NCI-H510A treated with DMSO at 0.1 percent for 48 hours (cell line): ENCODE measurements at places on chromosomes 3 and 15.

GRCh38 chr3:124107104-124107890 lies 115.4 kb upstream of the ROPN1 start:
- DNase-seq: no peak

GRCh38 chr3:23547905-23548650 lies 257.7 kb upstream of the UBE2E1 start:
- no peak for DNase-seq

DNA sequence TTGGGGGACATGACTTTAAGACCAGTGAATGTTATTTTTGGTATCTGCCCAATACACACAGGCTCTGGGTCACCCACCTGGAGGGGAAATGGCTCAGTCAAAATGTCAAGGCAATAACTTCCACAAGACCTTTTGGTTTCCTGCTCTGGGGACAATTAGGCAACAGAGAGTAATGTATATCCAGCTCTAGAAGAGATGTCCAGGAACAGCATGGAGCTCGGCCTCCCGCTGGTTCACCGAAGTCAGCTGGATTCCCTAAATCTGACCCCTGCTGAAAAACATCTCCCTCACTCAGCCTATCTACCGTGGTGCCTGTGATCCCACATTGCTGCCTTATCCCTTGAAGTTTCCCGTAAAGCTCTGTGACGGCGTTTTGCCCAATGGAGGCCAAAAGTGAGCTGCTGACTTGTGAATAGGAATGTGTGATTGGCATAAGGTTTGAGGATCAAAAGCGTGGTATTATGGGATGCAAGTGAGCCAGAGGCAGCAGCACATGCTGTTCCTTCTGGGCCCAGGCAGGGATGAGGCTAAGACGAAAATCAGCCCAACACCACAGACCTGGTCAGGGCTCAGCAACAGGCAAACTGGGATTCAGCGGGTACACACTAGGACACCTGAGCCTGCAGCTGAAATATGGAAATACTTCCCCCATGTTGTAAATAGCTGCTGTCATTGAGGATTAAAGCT lies 47.2 kb upstream of the SLC6A11 start:
- no peak for DNase-seq

DNA sequence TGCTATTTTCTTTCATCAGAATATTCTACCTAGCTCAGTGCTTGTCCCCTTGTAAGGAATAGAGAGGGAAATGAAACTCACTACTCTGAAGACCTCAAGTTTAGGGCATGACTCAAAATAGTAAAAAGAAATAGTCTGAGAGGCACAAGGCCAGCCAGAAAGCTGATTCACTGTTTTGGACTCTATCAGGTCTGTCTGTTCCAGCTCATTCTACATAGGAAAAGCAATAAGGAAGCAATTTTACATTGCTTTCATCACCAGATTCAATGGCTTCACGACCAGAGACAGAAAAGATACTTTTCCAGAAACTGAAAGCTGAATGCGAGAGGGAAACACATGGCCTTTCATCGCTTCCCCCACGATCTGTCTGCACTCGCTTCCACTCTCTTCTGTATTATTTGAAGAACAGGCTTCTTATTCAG lies 276.0 kb downstream of the GBE1 start:
- DNase-seq: no peak

GRCh38 chr3:133367403-133367802 lies 32.5 kb upstream of the BFSP2 start:
- DNase-seq: no peak

- DNase-seq: no peak
Observed at GRCh38 chr3:56987238-56987895, 73.1 kb upstream of the SPATA12 start.

DNA sequence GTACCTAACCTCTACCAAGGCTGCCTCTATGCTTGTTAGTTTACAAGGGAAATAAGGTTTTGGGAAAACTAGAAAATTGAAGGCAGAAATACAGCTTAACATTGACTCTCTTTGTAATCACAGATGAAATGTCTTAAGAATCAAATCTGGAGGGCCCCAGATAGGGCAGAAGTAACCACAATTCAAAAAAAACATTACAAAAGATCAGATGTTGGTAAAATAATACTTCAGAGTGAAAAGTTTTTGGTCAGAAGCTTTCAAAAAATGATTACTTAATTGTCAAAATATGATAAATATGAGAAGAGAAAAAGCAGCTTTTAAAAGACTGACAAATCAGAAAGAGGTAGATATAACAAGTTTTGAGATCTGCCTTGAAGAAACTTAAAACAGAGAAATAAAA lies 425.1 kb upstream of the NECTIN3 start:
- DNase-seq: no peak

- DNase-seq: no peak
Observed at GRCh38 chr3:11898611-11899325, 52.1 kb upstream of the TAMM41 start.

- DNase-seq: no peak
Observed at GRCh38 chr3:189841473-189842205, 210.4 kb downstream of the TP63 start.

DNA sequence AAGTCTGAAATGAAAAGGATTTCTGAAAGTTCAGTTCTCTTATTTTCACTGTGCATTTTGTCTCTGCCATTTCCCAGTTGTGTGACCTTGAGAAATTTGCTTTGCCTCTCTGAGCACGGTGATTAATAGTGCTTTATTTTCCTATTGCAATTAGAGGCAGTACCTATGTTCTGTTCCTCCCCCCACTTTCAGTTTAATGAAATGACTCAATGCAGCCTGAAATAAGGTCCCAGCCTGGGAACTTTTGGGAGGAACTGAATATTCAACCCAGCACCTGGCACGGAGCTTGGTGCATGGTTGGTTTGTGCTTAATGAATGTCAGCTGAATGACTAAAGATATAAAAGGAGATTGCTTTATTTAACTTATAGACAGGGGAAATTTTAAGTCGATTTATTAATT lies 352.6 kb downstream of the PDCD6IP start:
- no peak for DNase-seq

GRCh38 chr15:81197255-81197630 lies 564 bp downstream of the IL16 start:
- DNase-seq: no peak

DNA sequence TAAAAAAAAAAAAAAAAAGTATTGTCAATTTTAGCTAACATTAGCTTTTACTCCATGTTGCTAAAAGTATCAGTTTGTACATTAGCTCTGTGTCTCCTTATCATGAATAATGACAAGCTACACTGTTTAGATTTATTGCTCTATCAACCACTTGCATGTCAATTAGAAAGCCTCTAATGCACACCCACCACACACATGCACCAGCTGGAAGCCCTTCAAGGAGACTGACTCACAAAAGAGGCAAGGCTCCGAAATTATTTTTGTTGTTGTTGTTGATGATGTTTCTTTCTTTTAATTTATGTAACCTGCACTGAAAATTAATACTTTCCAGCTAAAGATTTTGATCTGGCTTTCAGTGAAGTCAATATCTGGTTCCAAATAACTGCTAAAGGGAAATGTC lies 71.5 kb downstream of the ETFA start:
- DNase-seq: no peak

- DNase-seq: no peak
Observed at GRCh38 chr3:187982142-187982541, 171.8 kb upstream of the LPP start.

- DNase-seq: no peak
Observed at GRCh38 chr15:51283026-51283425, 55.4 kb downstream of the CYP19A1 start.

- no peak for DNase-seq
Observed at GRCh38 chr15:36898536-36899126, 201.7 kb downstream of the MEIS2 start.

DNA sequence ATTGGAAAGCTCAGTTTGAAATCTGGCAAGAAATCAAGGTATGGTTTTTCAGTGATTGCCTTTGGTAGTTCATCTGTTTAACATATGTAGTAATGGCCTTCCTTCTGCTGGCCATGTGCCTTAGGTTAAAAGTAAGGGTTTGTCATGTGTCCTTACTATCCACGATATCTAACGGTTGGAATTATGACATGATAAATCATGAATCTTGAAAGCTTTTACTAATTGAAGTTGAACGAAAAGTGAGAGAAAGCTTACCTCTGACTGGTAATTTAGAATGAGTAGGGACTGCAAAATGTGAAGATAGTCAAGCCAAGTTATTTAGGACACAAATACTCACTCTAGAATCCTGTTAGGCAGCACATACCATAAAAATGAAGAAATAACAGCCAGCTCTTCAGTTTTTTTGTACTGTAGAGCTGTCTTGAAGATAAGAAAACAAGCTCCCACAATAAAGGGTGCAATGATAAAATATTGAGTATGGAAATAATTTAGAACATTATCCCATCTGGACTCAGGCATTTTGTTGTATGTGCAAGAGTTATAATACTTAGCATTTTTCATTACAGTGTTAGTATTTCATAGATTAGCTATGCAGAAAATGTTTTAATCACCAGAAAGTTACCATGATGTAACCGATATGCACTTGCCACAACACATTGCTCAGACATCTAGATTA lies 303.4 kb downstream of the ZNF385D start:
- DNase-seq: no peak

- no peak for DNase-seq
Observed at GRCh38 chr3:18236726-18237125, 188.4 kb downstream of the SATB1 start.

DNA sequence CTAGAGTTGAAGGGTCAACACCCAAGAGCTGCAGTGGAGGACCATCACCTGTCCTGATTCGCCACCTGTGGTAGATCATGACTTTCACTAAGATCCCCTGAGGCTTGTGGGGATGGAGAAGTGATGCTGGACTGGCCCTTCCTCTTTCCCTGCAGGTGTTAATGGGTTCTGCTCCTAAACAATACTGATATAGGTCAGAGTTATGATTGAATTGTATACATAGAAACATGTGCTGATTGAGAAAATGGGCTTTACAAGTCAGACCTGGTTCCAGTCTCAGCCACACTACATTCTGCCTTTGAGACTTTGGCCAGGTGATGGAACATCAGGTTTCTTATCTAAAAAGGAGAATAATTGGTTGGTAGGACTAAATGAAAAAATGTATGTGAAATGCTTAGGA lies 418.9 kb upstream of the TPRG1 start:
- no peak for DNase-seq

DNA sequence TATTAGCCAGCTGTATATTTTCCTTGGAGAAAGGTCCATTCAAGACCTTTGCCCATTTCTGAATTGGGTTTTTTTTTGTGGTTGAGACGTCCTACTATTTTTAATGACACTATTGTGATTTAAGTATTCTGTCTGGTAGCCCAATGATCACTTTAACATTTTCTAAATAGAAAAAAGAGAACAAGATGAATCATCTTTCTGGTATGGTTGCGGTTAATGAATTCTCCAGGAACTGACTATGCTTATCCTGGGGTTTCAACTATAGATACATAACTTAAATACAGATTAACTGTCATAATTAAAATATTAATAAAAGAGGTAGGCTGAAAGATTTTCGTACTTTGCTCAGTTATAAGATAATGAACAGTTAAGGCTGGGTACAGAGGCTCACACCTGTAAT lies 51.9 kb downstream of the PBRM1 start:
- DNase-seq: no peak

DNA sequence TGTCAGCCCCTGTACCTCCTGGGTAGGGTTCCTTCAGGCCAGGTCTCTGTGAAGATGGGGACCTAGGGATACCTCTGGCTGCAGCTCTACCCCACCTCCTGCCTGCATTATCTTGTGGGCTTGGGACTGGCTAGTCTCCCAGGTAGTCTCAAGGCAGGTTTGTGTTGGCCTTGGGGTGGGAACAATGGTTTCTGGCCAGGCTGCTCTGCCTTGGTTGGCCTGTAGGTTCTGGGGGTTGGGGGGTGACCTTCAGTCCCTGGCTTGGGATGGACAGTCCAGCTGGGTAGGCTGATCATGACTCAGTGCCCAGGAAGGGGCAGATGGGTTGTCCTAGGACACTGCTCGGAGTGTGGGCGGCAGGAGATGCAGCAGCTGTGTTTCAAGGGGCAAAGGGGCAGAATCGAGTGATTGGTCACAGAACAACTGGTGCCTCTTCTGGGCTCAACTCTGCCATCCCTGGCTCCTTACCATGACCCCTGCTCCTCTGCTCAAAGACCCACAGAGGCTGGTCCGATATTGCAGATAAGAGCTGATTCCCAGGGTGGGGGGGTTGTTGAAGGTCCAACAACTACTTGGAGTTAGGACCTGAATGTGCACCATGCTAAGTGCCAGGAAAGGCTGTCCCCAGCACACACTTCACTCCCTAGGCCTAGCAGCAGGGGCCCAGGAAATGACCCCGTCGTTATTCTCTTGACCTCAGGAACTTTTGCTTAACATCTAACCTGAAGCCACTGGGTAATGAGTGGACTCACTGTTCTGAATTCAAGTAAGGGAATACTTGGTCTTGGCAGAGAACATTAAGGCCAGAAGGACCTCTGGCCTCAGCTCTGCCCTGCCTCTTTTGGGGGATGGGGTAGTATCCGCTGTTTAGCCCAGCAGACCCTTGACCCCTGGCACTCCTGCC lies 18.1 kb upstream of the BSN start:
- DNase-seq: no peak

GRCh38 chr15:25690673-25691543 lies 172.2 kb downstream of the ATP10A start:
- DNase-seq: no peak

- no peak for DNase-seq
Observed at GRCh38 chr3:41169023-41169422, 30.3 kb upstream of the CTNNB1 start.

DNA sequence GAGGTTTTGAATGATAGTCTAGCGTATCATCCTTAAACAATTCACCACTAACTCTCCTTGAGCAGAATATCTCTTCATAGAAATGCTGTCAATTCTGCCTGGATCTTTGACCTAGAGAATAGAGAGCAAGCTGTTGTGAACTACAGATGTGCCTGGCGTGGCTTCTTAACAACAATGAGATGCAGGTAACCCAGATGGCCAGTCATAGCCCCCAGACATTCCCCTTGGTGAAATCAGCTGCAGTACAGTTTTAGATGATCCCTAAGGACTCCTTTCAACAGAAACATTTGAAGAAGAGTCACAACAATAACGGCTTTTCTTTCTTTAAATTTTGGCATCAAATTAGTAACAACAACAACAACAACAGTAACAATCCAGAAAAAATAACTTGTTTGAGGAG lies 1041.3 kb downstream of the ROBO1 start:
- DNase-seq: no peak

- no peak for DNase-seq
Observed at GRCh38 chr3:142087676-142088075, 61.7 kb downstream of the TFDP2 start.

DNA sequence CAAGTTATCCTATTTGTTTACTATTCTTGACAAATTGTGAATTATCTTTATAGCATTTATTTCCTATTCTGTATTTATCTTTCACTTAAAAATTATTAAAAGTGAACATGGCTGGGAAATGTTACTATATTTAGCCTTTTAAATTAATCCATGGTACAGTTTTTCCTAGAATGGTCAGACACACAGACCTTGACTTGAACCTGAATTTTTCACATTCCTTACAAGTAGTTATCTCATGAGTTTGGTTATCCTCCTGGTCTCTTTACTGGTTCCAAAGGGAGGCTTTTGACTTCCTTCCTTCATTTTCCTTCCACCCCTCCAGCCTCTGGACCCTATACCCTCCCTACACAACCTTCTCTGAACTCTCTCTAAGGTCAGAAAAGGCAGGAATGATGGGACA lies 280.6 kb downstream of the SATB1 start:
- no peak for DNase-seq
